GM10248 (cell line): ENCODE measurements at places on chromosomes 3 and 15.
A peak's percentile ranks its signal among the peaks of the same experiment; 100 is the strongest.

DNA sequence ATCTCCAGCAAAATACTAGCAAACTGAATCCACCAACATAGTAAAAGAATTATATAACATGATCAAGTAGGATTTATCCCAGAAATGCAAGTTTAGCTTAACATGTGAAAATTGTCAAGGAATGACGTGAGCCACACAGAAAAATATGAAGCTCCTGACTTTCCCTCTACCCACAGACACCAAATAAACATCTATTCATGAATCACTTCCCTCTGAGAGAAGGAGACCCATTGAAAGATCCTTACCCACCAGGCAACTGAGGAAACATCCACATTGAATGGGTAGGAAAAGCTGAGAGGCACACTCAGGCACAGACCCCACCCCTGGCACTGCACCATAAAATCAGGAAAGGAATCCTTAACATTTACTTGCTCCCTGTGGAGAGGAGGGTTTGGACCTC, 102.2 kb upstream of the MANF start:
- no peak for DNase-seq

- DNase-seq: no peak
These were observed 48.0 kb downstream of the PTH1R start for GRCh38 chr3:46925585-46925934.

GRCh38 chr15:60682115-60682514, 203.2 kb upstream of the ICE2 start:
- no peak for DNase-seq

GRCh38 chr3:149812165-149812605, 830 bp upstream of the RNF13 start:
- DNase-seq: no peak

DNA sequence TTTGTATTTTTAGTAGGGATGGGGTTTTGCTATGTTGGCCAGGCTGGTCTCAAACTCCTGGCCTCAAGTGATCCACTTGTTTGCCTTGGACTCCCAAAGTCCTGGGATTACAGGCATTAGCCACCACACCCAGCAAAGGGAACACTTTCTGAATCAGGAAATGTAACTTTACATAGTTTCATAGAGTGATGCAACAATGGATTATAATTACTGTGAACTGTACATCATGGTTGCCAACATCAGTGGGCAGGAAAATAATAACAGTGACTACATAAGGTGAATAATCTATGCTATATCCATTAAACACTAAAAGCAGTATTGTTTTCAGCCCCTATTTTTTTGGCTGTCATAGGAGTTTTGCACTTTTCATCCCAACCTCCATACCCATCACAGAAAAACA, 5.0 kb upstream of the KPNA1 start:
- DNase-seq: no peak

DNA sequence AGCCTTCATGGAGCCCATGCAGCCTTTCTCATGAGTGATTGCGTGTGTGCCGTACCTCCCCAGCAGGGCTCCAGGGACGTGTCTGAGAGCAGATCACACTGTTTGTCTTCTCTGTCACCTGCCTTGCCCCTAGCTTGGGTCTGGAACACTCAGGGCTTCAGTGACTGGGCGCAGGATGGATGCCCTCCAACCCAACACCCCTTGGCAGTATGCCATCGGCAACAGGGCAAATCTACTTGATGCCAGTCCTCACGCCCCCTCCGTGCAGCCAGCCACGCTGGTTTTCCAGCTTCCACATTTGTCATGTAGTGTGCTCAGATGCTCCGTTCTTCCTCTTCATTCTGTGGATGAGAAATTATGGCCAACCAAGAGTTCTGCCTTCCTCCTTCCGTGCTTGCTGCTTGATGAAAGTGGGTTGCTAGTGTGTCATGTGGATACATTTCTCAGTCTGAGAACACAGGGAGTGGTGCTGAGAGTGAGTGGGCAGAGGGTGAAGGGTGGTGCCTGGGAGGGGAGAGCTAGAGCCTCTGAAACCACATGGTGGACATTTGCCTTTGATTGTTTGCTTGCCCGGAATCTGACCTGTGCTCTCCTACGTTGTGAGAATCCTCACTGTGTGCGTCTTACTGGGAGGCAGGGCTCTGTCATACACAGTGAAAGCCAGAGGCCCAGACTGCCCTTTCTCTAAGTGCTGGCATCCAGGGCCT, 97.2 kb downstream of the FAM43A start:
- no peak for DNase-seq

DNA sequence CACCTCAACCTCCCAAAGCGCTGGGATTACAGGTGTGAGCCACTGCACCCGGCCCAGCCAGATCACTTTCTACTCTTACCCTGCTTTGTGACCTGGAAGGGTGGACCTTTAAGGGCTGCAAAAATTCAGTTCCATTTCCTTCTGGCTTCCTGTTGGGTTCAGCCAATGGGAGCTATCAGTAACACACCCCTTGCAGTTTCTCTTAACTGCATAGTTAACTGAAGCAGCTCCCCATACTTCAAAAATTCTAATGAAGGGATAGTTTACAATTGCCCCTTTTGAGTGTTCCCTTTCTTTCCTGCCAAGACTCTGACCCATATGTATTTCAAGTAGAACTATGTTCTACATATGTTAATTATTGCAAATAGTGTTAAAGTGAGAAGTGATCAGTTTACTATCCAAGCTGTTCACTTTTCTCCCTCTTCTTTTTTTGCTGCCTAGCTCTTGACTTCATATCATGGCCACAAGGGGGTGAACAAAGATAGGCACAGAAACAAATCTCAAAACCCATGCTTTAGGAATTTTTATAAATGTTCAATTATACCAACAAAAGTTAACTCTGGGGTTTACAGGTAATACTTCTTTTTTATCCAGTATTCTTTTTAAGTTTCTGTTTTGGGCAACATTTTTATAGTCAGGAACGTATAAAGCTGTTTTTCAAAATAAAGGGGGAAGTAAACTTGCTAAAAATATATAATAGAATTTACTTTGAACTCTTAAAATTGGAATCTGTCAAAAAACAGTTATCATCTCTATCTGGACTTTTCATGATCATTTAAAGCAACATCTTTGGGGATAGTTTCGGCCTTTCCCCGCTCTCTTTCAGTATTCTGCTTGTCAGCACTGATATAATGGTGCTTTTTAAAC, 8.1 kb downstream of the PGBD4 start:
- peak; percentile 31 for DNase-seq

DNA sequence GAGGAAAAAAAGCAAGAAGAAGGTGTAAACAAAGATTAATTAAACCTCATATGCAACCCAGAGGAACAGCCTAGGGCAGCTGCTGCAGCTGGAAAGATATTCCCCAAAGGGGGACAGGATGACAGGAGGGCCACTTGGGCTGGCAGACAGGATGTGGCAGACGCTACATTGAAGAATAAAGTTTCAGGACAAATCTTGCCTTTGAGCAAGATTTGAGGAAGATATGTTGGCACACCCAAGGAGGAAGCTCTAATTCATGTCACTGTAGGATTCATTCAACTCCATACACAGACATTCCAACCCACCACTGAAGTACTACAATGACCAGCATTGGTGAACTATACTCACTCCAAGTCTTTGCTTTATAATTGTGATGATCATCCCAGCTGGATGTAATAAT, 504.0 kb downstream of the SHQ1 start:
- DNase-seq: no peak

- DNase-seq: no peak
These were observed 179.9 kb downstream of the MCTP2 start for GRCh38 chr15:94411285-94411684.

GRCh38 chr3:50358355-50358910, 888 bp downstream of the TMEM115 start:
- DNase-seq: no peak

GRCh38 chr3:101972430-101973162, 123.3 kb downstream of the NFKBIZ start:
- no peak for DNase-seq

- no peak for DNase-seq
These were observed 243.5 kb upstream of the SLCO3A1 start for GRCh38 chr15:91609966-91610365.

GRCh38 chr3:57152151-57153143, 12.7 kb downstream of the IL17RD start:
- no peak for DNase-seq

DNA sequence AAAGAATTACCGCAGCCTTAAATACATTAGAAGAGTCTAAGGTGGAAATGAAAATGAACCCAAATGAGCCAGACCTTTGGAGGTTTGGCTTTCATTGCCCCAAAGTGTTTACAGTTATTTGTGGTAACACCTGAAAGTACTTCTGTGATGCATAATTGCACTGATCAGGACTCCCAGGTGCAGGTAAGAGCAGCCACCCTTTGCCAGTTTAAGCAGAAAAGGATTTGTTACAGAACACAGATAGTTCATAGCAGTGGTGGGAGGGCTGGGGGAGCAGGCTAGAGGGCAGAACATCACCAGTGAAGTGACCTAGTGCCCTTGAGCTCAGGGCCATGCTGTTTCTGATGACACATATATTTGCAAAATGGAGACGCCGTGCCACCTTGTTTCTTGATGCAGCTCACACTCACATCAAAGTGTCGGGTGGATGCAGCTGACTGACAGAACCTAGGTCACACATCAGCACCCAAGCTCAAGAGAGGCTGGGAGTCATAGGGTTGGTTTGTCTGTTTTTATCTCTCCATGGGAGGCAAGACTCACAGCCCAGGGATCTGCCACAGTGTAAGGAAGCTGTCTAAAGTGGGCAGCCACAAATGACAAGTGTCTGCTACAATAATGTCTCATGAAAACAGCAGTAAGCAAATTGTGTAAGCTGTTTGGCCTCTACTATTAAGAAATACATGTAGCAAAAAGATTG, 49.1 kb downstream of the NEK11 start:
- no peak for DNase-seq

DNA sequence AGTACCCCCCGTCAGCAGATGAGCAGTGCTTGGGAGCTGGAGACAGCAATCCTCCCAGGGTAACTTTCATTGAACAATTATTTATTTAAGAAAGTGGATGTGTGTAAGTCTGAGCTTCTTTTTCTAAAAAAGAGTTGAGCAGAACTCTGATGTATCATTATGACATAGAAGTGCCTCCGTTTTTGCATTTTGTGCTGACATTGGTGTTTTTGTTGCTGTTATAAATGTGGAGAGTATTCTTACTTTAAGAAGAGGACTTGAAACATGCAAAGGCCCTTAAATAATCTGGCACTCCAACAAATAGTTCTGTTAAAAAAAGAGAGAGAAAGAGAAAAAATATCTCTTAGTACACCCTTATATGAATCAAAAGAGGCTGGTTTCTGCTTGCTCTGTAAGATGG, 217.1 kb downstream of the AGBL1 start:
- DNase-seq: no peak

- no peak for DNase-seq
These were observed 540.6 kb downstream of the NLGN1 start for GRCh38 chr3:173938159-173938558.

- DNase-seq: no peak
These were observed 71.1 kb downstream of the MGLL start for GRCh38 chr3:127751163-127751621.

- no peak for DNase-seq
These were observed 17.1 kb upstream of the EPHB3 start for GRCh38 chr3:184544513-184544861.

DNA sequence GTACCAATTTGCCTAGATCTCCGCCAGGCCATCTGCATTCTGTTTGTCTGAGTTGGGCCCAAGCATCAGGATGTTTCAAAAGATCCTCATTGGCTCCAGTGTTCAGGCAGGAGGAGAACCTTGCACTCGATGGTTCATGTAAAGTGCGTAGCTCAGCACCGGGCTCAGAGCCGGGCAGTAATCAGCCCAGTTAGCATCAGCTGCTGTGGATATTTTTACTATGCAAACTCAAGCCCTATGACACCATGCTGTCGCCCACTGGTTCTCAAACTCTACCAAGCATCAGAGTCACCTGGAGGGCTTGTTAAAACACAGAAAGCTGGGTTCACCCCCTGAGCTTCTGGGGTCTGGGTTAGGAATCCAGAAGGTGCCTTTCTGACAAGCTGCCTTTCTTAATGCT, 310.8 kb downstream of the SHQ1 start:
- DNase-seq: no peak

DNA sequence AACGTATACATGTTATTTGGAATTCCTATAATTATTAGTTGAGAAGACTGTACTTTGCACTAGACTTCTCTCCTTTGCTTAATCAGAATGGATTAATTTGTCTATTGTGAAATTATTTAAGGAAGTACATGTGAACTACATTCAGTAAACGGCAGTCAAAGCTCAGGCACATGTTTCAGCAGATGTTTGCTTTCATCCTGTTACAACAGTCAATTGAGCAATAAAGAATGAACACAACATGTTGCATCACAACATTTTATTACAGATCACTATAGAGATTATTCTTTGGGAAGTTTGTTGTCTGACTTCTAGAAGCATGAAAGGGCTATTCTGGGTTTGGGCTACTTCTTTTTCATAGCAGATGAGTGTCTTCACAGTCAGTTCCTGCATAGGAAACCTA, 39.2 kb downstream of the RAB27A start:
- no peak for DNase-seq

GRCh38 chr15:42632105-42632675, 56.8 kb downstream of the STARD9 start:
- no peak for DNase-seq

DNA sequence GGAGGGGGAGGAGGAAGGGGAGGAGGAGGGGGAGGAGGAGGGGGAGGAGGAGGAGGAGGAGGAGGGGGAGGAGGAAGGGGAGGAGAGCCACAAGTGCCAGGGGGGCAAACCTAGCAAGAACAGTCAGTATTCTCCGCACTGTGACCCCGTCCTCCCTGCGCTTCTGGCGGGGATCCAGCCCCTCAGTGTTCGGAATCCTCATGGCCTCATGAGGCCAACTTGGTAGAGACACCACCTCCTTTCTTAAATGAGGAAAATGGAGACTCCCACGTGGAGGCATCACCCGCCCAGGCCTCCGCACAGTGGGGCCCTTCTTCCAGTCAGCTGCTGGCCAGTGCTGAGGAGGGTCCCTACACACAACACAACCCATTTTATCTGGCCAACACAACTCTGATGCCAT, 163.4 kb downstream of the XXYLT1 start:
- no peak for DNase-seq

DNA sequence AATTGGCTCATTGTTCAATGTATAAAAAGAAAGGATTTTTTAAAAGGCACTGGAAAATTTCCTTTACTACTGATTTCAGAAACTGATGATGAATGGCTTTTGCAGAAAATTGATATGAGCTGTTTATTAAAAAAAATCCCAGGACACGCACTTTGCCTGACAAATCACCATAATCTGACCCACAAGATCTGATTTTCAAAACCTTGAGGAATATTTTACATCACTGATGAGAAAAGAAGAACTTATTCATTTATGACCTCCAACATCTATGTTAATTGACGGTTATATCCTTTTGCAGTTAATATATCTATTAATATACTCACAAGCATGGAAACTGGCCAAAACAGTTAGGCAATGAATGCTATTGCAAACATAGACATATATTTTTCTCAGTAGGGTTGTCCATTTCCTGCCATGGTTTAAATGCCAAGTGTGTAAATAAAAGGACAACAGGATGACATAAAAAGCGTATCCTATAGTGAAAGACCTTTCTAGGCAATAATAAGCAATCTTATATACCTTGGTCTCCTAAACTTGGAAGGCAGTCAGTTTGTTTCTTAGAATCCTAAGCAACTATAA, 109.7 kb upstream of the SLC7A14 start:
- no peak for DNase-seq

- DNase-seq: no peak
These were observed 555.5 kb upstream of the TBL1XR1 start for GRCh38 chr3:177752831-177753230.

GRCh38 chr3:113534365-113534764, 2.0 kb downstream of the SIDT1 start:
- no peak for DNase-seq

- DNase-seq: no peak
These were observed 300.0 kb downstream of the CHST2 start for GRCh38 chr3:143419611-143420010.
